ENCODE measurements at places on chromosomes 4 and X.

- peak; percentile 58 for DNase-seq
Measured at GRCh38 chr4:93184053-93184452, 644.5 kb upstream of the ATOH1 start.

DNA sequence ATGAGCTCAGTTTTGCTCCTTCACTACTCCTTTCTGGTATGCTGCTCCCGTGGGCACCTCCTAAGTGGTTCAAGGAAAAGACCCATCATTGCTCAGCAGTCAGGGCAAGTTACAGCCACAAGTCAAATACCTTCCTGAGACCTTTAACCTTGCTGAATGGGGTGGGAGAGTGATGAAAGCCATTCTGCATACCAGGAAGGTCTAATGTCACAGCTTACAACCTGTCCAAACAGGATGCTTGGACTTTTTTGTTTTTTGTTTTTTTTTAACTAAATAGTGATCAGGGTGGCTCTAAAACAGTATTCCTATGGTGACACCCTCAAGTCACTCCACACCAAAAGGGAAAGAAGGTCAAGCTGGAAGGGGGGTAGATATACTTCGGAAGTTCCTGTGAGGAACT lies 93.1 kb downstream of the GPC3 start:
- DNase-seq, result no peak

DNA sequence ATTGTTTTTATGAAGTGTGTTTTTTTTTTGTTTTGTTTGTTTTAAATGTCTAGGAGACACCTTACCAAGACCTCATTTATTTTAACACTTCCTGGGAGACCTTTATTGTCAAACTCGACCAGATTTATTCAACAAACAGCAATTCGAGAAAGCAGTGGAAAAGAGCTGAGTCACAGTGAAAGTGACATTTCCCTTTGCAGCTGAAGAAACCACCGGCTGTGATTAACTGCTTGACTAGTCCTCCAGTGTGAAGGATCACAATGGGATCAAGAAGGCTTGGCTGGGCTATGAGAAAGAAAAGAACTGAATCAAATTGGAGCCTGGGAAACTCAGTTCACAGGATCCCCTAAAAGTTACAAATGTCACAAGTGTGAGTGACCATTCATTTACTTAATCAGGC lies 11.9 kb upstream of the ADH7 start:
- peak; percentile 52 for DNase-seq

- DNase-seq, result no peak
Measured at GRCh38 chr4:179624768-179625181, 2182.5 kb upstream of the AGA start.

DNA sequence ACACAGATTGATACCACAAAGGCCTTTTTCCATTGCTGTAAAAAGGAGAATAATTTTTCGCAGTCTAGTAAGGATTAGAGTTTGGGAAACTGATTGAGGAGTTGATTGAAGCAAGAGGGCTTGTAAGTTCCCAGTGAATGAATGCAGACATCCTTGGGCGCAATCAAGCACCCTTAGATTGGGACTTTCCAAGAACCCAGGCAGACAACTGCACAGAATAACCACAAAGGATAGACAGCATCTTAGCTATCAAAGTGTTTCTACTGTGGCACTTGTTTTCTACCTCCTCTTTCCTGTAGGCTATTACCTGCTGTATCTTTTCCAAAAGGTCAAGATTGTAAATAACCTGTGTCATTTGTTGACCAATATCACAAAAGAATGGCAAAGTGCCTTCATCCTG lies 2.6 kb downstream of the COX18 start:
- no peak for DNase-seq

DNA sequence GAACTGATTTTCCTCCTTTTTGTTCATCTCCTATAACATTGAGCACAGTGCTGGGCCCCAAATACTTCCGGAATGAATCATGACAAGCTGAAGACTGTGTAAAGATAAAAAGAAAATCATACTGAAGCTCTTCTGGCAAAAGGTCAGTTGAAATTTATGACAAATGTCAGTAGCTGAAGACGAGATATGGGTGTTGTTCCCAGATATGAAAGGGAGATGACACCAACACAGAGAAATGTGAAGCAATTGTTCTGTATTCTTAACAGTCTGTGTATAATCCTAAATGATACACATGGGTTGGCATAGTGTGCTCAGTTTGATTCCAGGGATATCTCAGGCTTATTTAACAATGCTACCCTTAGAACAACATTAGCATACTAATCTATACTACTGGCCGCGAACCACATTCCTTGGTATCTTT lies 170.5 kb upstream of the PITX2 start:
- DNase-seq, result no peak

- no peak for DNase-seq
Measured at GRCh38 chr4:123352966-123353365, 43.6 kb upstream of the SPRY1 start.

GRCh38 chrX:2572740-2573139 lies 72.0 kb upstream of the DHRSX start:
- no peak for DNase-seq

GRCh38 chr4:53645108-53645507 lies 53.8 kb upstream of the LNX1 start:
- DNase-seq, result no peak

GRCh38 chrX:45196701-45197100 lies 4.0 kb downstream of the DIPK2B start:
- no peak for DNase-seq

- DNase-seq, result no peak
Measured at GRCh38 chrX:48471504-48471903, 1.4 kb upstream of the SLC38A5 start.

Data from thyroid gland (tissue), 4 donors.